ENCODE measurements at places on chromosomes 3 and 15.

- no peak for DNase-seq
Measured at GRCh38 chr3:186381424-186382216, 19.6 kb upstream of the DGKG start.

DNA sequence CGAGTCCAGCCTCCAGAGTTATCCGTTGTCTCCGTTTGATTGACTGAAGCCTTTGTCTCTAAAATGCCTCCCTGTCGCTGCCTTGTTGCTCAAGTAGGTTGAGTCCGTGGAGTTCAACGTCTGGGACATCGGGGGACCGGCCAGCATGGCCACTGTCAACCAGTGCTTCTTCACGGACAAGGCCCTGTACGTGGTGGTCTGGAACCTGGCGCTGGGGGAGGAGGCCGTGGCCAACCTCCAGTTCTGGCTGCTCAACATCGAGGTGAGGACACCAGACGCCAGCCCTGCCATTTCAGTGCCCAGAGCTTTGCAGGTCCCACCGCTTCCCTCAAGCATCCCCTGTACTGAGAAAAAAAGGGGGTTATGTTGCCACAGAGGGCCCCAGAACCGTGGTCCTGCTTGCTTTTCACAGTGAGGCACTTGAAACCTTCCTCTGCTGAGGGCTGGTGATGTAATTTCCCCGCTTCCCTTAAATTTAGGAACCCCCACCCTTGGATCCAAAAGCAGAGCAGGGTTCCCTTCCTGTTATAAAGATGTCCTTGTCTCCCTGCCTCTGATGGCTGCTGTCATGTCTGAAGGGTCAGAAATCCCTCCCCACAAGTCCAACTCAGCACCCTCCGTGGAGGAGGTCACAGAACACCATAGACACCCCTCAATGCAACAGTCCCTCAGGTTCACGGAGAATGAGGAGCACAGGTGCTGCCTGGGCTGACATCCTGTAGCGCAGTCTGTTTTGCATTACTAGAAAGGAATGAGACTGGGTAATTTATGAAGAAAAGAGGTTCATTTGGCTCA, 105.7 kb downstream of the LRRK1 start:
- no peak for DNase-seq

DNA sequence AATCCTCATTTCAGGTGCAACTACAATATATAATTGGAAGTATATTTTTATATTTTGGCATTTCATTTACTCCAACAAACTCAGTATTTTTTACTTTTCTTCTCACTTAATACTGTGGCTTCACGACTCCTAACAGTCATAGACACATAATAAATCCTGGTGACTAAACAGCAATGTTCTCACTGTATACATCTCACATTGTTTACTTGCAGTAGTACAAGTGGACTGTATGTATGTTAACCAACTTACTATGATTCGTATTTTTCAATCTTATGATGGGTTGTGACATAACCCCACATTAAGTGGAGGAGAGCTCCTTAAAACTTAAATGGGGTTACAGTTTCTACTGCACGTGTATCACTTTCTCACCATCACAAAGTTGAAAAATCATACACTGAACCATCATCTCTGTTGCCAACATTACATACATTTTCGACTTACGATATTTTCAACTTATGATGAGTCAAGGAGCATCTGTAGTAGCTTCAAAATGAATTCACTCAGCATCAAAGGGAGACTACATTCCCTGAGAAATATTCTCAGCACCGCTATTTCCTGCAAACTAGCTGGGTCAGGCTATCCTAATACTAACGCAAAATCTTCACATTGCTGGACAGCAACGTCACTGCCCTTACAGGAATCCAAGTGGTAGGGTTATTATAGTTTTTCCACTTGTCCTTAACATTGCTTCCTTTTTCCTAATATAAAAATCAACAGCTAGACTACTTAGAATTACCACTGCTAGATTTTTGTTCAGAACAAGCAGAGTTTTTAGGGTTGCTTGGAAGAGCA, 7.3 kb downstream of the ADAM10 start:
- no peak for DNase-seq

- no peak for DNase-seq
Measured at GRCh38 chr3:59798372-59799086, 748.7 kb upstream of the CFAP20DC start.

DNA sequence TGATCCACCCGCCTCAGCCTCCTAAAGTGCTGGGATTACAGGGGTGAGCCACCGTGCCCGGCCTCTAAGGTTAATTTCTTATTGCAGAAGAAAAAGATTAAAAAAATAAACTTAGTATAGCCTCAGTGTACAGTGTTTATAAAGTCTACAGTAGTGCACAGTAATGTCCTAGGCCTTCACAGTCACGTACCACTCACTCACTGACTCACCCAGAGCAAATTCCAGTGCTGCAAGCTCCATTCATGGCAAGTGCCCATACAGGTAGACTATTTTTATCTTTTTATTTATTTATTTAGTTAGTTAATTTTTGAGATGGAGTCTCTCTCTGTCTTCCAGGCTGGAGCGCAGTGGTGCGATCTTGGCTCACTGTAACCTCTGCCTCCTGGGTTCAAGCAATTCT, 3.2 kb upstream of the FLNB start:
- no peak for DNase-seq

- no peak for DNase-seq
Measured at GRCh38 chr3:80535286-80535685, 767.5 kb upstream of the ROBO1 start.

- no peak for DNase-seq
Measured at GRCh38 chr3:27641888-27642601, 80.1 kb downstream of the EOMES start.

DNA sequence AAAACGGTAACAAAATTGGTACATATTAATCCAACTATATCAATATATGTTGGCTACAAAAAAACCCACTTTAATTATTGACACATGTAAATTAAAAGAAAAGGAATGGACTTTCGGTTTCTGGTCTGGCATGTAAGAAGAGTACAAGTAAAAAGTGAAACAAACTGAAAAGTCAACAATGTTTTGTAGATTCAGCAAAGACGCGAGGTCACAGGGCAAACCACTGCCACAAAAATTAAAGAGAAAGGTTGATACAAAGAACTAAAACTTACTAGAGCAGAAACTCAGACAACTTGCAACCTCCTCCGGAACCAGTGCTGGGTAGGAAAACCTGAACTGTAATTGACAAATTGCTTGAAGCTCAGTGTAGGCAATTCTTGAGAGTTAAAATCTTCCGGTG, 110.6 kb upstream of the ARPP21 start:
- no peak for DNase-seq

GRCh38 chr3:162938083-162938482, 1441.5 kb downstream of the OTOL1 start:
- no peak for DNase-seq

GRCh38 chr15:60787837-60788691, 309.1 kb upstream of the ICE2 start:
- DNase-seq = no peak

DNA sequence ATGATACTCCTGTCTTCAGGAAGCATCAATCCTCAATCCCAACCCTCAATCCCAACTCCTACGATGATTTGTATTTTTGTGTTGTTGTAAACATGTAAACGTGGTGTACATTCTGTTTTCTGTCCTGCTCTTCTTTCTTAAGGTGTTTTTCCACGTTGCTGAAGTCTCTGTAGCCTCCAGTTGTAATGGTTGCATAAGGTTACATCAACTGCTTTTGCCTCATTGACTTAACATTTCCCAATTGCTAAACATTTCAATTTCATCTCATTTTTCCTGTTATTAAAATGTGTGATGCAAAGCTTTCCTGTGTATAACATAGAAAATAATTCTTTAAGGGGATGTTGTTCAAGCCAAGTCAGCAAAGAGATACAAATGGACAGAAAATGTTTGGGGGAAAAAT, 33.4 kb downstream of the HRH1 start:
- no peak for DNase-seq

DNA sequence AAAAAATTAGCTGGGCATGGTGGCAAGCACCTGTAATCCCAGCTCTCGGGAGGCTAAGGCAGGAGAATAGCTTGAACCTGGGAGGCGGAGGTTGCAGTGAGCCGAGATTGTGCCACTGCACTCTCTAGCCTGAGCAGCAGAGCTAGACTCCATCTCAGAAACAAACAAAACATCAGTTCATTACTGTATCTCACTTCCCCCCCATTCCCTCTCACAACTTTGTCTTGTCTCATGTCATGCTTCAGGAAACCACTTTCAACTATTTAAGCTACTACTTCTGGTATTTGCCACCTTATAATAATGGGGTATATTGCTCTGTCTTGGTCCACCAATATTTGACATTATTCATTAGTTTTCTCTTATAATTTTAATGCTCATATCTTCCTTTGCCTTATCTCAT, 26.2 kb downstream of the PIK3CA start:
- DNase-seq = no peak

- no peak for DNase-seq
Measured at GRCh38 chr15:78695854-78696253, 54.8 kb upstream of the CHRNB4 start.

DNA sequence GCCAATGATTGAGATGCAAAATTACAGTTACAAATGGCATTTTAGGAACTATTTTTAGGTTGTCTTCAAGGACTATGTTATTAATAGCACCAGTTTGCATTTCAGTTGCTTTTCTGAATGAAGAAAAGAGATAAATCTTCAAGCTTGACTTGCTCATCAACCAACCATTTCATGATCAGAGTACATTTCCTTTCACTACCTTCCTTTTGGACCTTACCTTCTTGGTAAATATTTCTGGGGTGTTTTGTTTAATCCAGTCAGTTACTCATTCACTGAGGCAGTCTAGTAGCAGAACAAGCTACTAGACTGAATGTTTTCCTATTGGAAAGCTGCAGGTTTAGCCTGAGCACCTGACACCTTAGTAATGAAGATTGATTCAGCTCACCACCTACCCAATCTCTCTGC, 8.2 kb downstream of the SLC27A2 start:
- DNase-seq = no peak

GRCh38 chr3:5806192-5806591, 618.7 kb downstream of the EDEM1 start:
- DNase-seq = no peak

DNA sequence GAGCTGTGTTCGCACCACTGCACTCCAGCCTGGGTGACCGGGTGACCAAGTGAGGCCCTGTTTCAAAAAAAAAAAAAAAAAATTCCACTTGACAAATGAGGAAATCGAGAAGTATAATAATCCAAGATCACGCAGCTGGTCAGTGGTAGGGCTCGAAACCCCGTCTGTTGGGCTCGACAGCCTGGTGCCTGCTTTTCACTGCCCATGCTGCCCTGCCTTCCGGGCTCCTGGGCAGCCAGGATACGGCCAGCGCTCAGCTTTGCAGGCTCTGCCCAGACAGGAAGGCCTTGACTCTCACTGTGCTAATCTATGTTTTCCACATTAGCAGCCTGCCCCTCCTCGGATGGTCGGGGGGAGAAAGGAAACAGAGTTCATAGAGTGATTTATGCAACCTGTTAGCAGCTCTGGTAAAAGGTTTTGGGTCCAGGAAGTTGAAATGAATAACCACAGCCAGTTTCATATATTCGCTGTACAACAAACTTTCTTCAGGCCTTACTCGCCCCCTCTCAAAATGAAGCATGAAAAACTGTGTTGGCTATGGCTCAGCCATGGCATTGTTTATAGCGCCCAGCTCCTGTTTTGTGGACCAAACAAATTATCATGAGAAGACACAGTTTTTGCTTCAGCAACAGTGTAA, 108.8 kb downstream of the XXYLT1 start:
- DNase-seq = no peak

DNA sequence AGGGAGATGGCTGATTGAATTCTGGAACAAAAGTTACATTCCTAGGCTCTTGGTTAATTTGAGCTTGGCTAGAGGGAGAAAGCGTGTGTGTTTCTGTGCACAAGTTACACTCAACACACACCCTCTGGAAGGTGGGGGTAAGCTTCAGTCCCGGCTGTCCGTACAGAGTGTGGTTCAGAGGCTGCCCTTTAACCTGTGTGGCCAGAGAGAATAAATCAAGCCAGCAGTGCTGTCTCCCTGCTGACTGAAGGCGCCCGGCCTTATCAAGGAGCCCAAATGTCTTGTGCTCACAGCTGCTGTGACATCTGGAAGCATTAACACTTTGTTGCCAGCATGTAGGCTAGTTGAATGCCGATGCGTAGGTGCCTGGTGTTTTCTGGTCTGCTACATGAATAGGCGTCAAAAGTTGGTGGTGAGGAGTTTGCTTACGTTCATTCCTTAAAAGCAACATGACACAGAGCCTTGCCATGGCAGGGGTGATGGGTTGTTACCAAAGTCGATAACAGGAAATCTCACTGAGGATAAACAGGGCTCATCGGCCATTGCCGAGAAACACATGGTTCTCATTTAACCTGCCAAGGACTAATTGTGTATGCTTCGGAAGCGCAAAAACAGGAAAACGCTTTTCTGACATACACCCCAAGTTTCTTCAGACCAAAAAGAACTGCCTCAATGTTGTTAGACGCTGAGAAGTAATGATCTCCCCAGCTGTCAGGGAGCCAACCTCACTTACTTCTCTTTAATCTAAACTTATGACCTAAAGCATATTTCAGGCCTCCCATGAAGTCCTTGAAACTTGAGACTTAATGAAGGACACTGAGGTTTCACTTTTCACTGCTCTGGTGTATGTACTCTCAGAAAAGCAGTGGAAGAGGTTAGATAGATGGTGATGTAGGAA, 95.8 kb upstream of the CTDSPL start:
- DNase-seq = no peak

- DNase-seq = no peak
Measured at GRCh38 chr3:164459521-164460151, 618.7 kb downstream of the SI start.

- DNase-seq = no peak
Measured at GRCh38 chr3:102025606-102026270, 176.4 kb downstream of the NFKBIZ start.

- no peak for DNase-seq
Measured at GRCh38 chr3:67986706-67987105, 332.3 kb upstream of the SUCLG2 start.

GRCh38 chr15:67915461-67916374, 75.9 kb upstream of the RNU6-1 start:
- no peak for DNase-seq

- DNase-seq = no peak
Measured at GRCh38 chr3:156691920-156692319, 17.5 kb downstream of the TIPARP start.

- no peak for DNase-seq
Measured at GRCh38 chr3:62585861-62586260, 212.5 kb upstream of the FEZF2 start.

DNA sequence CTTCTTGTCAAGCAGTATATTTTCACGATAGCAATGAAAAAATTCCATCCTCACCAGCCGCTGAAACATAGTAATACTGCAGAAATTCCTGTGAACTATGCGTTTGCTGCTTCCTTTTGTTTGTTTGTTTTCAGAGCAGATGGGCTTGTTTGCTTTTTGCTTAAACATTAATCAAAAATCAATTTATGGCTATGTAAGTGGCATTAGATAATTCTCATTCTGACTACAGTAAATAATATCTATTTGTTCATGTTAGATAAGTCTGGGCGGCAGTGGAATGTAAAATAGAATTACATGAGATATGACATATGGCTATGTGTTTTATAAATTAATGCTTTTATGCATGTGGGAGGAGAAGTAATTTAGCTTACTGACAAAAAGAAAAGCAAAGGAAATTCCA, 163.7 kb downstream of the PGPEP1L start:
- DNase-seq = no peak

GRCh38 chr15:72599855-72600464, 54.5 kb upstream of the GOLGA6B start:
- DNase-seq = no peak
